Cortex of kidney (tissue), 1 donor: ENCODE measurements at places on chromosomes 16 and 17.

DNA sequence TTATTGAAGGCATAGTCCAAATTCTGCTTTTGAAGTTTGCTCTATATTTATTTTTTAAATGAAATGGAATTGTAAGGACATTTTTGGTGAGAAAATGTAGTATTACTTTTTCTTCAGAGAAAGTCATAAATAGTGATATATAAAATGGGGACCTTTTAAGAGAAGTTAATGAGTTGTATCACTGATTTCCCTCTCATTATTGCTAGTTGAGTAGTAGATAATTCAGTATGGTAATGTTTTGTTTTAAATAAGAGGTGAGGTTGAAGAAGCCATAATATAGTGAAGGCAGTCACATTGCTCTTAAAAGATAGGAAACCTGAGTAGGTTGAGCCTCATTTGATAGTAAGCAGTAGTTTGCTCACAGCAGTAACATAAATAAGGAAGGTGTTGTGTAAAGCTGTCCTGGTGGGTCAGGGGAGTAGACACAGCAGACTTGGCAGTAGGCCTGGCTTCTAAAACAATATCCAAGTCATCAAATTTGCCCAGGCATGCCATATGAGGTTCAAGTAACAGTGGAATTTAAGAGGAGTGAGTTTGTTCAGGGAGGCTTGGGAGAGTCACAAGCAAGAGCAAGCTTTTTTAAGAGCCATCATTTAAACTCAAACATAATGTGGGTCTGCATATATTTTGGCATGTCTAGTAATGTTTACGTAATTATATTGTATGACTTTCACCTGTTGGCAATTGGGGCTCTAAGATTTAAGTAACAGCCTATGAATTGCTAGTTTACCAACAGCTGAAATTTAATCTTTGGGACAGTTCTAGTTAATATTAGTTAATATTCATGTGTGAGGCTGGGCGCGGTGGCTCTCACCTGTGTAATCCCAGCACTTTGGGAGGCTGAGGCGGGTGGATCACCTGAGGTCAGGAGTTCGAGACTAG lies 6.5 kb downstream of the NFATC3 start:
- DNase-seq: no peak

DNA sequence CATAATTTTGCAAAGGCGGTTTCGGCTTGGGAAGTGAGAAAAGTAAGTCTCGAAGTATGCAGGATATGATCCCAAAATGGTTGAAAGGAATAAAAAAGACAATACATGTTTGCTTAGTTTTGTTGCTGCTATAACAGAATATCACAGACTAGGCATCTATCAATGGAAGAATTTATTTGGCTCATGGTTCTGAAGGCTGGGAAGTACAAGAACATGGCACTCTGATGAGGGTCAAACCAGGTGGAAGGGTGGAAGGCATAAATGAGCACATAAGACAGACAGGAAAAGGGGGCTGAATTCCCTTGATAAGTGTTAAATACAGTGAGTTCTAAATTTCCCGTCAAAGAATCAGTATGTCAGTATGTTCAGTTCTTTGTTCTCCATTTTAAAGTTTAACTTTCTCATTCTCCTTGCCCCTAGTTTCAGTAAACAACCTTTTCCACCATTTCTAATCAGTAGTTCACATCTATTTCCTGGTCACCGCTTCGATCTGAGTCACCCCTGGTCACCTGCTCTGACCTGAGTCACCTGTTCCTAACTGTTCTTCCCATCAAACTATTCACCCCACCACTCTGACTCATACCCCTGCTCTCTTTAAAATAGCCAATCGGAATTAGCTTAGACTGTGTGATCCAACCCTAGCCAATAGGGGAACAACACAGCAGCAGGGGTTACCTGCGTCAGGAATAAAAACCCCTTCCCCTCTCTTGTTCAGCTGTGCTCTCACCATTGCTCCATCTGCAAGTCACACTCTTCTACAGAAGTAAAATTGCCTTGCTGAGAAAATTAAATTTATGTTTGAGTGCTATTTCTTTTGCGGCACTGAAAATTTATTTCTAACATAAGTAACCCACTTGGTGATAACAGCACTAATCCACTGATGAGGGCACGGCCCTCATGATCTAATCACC lies 240.8 kb downstream of the STX8 start:
- no peak for DNase-seq

GRCh38 chr17:63290784-63291183 lies 155.3 kb downstream of the CYB561 start:
- no peak for DNase-seq

DNA sequence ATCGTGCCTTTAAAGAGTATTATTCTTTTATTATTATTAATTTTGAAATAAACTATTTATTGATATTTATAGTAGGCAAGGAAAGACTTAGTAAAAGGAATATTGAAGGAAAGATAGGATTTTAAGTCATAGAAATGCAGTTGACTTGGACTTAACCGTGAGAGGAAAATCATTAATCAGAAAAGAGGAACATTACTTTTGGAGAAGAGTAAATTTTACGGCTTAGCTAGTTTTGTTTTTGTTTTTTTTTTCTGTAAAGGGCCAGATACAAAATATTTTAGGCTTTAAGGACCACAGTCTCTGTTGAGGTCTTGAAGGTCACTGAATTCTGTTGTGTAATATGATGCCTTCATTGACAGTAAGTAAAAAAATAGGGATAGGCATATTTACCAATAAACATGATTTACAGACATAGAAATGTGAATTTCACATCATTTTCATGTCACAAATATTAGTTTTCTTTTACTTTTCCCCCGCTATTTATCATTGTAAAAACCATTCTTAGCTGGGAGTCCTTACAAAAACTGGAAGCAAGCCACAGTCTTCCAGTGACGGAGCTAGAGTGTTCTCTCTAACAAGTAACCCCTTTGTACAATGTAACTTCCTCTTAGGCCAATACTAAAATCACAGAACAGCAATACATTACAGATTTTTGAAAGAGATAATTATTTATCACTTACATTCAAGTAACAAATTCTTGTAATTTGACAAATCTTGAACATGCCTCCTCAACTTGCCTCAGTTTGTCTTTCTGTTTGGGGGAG lies 2.3 kb upstream of the KCNJ16 start:
- no peak for DNase-seq

DNA sequence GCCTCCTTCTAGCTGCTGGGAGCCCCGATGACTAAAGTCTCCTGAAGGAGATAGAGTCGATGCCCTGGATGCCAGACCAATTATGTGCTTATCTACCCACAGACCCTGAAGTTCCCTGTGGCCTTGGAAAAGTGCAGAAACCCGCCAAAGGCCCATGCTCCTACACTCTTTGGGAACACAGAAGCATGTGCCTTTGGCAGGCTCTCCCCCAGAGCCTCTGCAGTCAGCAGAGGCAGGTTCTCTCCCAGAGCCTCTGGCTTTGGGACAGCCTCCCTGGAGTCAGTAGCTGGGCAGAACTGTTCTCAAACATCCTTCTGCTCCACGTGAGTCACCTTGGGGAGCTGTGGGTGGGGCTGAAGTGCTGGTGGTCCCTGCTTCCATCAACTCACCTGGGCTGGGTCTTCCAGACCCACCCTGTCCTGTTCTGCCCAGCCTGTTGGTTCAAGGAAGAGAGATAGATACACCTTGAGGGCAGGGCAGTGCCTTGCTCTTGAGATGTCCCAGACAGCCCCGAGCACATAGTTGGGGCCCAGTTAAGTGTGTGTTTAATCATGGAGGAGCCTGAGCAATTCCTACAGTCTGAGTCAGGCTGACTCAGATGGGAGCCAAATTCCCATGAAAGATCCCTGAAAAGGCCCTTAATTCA lies 3.2 kb upstream of the CDK5RAP3 start:
- no peak for DNase-seq

DNA sequence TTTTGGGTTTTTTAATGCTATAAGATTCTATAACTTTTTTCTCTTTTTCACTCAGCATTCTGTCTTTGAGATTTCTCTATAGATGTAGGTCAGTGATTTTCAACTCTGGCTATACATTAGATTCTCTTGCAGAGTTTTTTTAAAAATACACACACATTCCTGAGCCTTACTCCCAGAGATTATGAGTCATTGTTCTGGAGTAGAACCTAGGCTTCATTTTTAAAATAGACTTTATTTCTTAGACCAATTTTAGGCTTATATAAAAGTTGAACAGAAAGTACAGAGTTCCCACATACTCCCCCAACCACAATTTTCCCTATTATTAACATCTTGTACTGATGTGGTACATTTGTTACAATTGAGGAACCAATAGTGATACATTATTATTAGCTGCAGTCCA lies 63.3 kb downstream of the CYB561 start:
- DNase-seq: no peak

DNA sequence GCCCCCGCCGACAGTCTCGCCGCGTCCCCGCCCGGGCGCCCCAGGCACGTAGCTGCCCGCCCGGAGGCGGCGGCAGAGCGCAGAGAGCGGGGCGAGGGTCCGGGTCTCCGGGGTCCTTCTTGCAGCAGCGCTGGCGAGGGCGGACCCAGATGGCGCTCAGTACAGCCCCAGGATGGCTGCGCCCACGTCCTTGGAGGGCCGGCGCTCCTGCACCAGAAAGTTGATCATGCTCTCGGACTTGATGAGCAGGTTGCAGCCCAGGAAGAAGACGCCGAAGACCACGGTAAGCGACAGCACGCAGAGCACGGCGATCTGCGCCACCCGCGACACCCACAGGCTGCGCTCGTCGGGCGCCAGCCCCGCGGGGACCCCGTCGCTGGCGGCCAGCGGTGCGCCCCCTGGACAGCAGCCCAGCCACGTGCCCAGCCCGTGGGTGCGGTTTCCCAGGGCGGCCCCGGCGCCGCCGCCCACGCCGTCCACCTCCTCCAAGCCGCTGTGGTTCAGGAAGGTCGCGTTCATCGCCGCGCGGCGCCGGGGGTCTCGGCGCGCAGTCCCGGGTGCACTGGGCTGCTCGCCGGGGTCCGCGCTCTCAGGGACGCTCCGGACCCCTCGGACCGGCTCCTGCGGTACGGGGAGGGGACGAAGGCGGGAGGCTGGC lies 435 bp downstream of the RPRML start:
- DNase-seq: no peak

DNA sequence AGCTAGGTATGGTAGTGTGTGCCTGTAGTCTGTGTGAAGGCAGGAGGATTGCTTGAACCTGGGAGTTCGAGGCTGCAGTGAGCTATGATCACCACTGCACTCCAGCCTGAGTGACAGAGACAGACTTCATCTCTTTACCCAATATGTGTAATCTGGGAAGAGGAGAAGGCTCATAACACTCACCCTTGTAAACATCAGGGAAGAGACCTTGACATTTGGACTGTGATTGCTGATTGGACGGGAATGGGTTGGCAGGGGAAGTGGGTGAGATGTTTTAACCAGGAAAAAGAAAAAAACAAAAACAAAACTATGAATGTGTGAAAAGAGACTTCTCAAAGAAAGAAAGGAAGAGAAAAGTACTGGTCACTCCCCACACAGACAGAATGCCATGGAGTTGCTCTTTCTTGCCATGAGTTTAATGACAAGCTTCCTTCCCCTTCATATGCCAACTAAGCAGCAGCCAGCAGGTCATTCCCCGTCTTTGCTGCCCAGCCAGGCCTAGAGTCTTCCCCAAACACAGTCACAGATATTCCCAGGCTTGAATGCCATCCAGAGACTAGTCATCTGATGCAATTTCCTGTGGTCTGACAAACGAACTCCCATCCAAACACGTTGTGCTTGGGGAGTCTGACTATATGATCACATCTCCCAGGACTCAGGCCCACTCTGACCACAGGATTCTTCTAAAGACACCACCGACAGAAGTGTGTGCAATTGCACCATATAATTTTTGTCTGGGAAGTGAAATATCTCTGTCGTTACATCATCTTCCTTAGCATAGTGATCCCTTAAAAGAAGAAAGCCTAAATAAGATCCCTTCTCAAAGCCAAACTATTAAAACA lies 3.6 kb upstream of the XAF1 start:
- DNase-seq: no peak

GRCh38 chr17:9306086-9306485 lies 269.5 kb downstream of the STX8 start:
- no peak for DNase-seq

- no peak for DNase-seq
These were observed 6.2 kb downstream of the AANAT start for GRCh38 chr17:76473541-76473985.

DNA sequence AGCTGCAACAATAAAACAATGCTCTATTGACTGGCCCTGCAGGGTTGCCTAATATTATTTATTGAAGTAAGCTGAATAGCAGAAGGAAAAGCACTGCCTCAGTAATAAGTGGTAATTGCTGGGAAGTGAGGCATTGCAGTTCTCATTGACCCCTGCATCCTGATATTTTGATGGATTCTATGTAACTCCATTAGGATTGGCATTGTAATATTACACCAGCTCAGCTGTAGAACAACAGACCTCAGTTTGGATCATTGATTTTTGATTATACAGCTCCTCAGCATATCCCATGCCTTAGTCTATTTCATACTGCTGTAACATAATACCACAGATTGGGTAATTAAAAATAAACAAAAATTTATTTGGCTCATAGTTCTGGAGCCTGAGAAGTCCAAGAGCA lies 650.6 kb upstream of the SALL1 start:
- no peak for DNase-seq
